Right forelimb (tissue), 1 donor: ENCODE measurements at places on chromosomes 1 and 21.

DNA sequence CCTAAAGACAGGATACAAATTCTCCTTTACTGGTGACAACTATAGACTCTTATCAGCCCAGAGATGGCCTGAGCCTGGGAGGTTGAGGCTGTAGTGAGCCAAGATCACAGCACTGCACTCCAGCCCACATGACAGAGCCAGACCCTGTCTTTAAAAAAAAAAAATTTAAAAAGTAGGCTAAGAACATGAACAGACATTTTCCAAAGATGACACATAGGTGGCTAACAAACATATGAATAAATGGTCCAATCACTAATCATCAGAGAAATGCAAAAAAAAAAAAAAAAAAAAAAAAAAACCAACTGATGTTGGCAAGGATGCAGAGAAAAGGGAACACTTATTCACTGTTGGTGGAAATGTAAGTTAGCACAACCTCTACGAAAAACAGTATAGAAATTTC is 65.0 kb downstream of the TOR3A start:
- no peak for DNase-seq

DNA sequence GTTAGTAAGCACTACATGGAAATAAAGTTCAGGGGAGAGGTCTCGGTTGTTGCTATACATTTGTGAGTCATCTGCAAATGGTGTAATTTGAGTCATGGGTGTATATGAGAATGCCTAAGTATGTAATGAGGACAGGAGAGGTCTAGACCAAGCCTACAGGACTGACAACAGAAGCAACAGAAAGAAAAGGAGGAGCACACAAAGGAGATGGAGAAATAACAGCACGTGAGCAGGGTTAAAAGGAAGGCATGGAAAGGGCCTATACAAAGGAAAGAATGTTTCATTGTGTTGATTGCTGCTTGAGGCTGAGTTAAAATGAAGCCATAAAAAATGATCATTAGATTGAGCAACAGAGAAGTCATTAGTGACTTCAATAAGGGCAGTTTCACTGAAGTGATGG is 28.0 kb upstream of the PRKAA2 start:
- DNase-seq, result no peak

GRCh38 chr1:10186331-10187025 is 23.9 kb upstream of the KIF1B start:
- no peak for DNase-seq

DNA sequence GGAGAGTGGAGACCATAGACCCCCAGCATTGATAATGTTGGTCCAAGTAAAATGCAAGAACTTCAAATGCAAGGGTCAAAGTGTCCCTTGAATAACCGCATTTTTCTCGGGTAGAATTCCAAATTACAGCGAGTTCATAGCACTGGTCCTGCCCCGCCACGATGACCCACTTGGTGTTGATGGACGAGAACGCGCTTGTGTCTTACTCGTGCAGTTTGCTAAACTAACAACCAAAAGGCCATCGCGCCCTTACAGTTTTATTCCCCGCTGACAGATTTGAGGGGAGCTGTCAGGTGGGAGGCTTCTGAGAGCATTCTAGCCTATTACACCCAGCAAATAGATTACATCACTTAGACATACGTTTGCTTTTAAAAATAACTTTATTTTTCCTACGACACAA is 17.3 kb upstream of the TSPEAR start:
- DNase-seq, result no peak

DNA sequence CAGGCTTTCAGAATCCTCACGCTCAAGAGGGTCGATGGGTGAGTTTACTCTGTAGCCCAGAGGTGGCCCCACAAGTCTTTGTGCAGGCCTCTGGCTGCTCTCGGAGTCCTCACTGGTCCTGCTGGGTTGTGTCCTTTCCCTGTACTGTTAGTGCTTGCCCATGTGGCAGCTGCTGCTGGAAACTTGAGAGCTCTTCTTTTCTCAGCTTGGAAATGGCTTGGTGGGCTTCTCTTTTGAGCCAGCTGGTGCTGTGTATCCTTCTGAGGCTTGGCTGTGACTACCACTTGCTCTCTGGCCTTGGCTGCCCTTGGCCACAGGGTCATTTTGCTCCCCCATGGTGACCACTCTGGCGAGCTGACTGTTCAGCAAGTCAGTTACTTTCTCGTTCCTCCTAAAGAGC is 82.2 kb upstream of the LMO4 start:
- no peak for DNase-seq

DNA sequence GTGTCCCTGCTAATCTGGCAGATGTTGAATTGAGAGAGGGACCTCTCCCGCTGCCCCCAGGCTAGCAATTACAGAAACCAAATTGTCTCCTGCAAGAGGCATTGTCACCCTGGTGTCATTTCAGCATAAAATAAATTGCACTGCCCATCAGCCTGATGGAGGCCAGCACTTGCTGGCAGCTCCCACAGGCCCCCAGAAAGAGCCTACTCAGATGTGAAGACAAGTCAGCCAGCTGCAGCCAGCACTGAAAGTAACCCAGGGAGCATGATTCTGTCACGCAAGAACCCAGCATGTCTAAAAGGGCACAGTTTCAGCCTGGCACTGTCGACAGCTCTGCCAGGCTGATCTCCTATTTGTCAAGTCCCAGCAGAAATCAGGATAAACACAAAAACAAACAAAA is 110.3 kb upstream of the CTTNBP2NL start:
- no peak for DNase-seq

GRCh38 chr21:19914028-19914427 is 1084.2 kb upstream of the NCAM2 start:
- no peak for DNase-seq

DNA sequence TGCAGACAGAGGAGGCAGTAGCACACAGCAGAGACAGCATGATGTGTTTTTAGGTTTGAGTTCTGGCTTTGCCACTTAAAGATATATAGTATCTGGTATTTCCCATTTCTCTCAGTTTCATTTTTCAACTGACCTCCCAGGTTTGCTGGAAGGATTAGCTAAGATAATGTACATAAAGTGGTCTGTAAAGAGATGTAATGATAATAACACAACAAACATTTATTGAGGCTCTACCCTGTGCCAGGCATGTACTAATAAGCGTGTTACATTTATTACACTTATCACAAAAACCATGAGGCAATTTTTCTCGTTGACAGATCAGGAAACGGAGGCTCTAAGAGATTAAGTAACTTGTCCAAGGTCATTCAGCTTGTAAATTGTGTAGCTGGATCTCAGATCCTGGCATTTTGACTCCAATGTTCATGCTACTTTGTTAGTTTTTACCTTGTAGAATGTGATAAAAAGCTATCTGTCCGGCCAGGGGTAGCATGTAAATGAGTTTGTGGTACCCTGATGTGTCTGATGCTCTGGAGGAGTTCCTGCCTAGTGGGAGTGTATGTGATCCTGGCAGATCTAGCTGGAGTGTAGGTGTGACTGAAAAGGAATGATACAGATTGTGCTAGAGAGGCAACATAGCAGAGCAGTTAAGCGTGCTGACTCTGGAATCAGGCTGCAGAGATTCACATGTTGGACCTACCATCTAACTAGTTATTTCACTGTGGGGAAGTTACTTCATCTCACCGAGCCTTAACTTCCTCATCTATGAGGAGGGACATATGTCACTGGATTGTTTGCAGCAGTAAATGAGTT is 146.6 kb downstream of the VPS13D start:
- no peak for DNase-seq

- DNase-seq, result no peak
These were observed 1238.4 kb upstream of the NCAM2 start for GRCh38 chr21:19759836-19760235.

DNA sequence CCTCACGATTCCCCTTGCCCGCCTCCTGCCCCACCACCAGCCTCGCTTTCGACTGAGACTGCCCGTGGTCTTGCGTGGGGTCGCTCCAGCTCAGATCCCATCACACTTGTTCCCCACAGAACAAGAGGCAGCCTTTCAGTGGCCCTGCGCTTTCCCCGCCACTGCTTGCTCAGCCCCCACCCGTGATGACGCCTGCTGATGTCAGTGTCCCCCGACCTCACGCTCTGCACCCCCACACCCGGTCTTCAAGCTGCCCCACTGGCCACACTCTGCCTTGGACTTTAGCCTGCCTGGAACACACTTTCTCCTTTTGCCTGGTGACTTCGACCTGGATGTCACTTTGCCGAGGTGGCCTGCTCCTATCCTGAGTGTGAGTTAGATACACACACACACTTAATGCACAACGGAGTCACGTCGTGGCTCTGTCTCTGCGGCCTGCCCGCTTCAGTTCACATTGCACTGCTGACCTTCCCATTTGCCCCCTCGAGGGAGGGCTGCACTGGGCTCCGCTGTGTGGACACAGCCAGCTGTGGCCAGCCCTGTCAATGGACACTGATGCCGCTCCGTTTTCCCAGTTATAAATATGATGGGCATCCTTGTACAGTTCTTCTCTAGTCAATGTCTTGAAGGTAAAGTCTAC is 13.0 kb downstream of the AGPAT3 start:
- DNase-seq, result peak; percentile 21

GRCh38 chr1:47418122-47418521 is 2.0 kb downstream of the FOXE3 start:
- DNase-seq, result no peak

DNA sequence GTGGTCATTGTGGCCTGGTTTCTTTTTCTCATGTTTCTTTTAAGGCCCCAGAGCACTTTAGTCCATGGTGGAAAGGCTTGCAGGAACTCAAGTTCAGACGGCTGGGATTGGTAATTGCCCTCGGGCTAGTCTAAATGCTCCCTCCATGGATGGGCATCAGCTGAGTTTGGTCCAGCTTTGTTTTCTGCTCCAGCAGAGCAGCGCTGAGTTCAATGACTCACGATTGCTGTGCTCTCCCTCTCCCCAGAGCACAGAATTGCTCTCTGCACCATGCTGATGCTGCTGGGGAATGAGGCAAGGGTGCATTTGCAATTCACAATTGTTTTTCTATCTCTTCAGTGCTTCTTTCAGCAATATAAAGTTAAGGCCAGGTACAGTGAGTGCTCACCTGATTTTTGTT is 1.8 kb upstream of the OR2T6 start:
- DNase-seq, result no peak

- peak; percentile 24 for DNase-seq
These were observed 115.4 kb downstream of the DMRTB1 start for GRCh38 chr1:53574621-53575020.

GRCh38 chr1:15931884-15932283 is 44.0 kb downstream of the ZBTB17 start:
- DNase-seq, result no peak

DNA sequence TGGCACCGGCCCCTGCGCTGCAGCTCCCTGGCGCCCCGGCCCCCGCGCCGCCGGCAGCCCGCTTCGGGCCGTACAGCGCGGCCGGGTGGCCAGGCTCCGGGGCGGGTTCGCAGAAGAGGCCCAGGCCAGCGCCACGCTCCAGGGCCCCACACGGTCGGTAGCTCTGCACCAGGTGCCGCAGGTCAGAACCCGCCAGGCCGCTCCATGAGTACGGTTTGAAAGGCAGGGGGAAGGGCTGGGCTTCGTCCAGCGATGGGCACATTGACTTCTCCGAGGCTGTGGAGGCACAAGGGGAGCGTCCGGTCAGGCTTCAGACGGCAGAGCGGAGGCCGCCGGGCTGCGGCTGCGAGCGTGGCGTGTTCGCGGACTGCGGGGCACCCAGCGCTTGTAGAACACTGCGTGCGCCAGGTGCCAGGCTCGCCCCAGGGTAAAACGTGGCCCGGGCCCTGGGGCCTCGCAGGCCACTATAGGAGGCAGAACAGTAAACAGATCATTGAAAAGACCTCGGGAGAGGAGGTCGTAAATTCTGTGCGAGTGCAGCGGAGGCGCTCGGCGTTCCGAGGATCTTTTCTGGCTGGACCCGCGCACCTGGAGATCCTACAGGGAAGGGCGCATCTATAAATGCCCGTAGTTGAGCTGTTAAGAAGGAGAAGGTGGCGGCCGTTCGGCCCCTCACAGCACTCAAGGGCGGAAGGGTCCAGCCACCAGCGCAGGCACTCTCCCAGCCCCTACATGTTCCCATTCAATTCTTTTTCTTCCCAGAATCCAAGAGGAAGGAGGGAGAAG is 5.7 kb downstream of the GFI1 start:
- DNase-seq, result no peak

DNA sequence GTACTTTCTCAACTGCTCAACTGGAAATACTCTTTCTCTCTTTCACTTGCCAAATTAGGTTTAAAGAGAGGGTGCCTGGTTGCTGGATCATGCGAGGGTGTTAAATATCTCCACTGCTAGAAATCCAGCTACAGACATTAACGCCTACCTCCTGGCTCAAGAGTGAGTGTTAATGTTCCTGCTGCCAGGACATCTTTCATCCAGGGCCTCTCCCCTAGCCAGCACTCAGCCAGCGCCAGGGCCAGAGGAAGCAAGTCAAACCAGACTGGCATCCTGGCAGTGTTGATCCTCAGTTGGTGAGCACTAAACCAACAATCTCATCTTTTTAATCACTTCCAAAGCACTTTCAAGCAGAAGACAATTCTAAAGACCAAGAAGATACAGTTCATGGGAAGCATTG is 92.9 kb upstream of the BARHL2 start:
- no peak for DNase-seq

GRCh38 chr1:224454402-224455055 is 19.9 kb upstream of the WDR26 start:
- no peak for DNase-seq

DNA sequence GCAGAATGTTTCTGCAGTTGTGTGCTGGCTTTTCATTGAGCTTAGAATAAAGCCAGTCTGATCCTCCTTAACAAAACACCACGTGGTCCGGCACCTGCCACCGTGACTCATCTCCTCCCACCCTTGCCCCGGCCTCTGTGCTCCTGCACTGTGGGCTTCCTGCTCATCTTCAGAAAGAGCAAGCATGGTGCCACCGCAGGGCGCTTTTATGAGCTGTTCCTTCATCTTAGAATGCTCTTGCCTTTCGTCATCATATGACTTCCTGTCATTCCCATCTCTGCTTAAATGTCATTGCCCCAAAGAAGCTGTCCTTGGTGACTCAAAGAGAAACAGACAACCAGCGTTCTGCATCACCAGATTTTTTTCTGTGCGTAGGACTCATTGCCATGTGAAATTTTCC is 117.8 kb downstream of the HHAT start:
- no peak for DNase-seq

DNA sequence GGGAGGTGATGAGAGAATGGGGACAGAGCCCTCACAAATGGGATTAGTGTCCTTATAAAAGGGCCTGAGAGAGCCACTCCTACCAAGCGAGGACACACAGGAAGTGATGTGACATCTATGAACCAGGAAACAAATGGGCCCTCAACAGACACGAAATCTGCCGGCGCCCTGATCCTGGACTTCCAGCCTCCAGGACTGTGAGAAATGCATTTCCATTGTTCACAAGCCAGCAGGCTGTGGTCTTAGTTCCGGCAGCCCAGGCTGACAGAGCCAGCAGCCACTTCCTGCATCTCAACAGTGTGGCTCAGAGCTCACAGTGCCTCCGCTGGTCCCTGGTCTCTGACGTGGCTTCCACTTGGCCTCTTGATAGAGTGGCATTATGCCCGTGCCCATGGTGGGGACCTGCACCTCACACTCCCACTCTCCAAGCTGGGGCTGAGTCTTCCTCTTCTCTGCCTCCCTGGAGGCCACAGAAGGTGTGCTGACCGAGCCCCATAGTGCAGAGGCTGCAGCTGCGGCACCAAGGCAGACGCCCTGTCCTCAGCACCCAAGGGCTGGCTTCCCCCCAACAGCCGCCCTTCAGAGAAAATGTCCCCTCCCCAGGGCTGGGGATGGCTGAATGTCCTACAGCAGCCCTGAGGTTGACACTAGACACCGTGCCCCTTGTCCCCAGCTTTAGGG is 44.9 kb downstream of the ACOT7 start:
- peak; percentile 43 for DNase-seq
